ENCODE measurements at places on chromosomes 1 and 21. TPM values are rescaled to one million over a fixed set of nuclear protein-coding genes. Genes with fewer than 3 reads are reported as not detected.

DNA sequence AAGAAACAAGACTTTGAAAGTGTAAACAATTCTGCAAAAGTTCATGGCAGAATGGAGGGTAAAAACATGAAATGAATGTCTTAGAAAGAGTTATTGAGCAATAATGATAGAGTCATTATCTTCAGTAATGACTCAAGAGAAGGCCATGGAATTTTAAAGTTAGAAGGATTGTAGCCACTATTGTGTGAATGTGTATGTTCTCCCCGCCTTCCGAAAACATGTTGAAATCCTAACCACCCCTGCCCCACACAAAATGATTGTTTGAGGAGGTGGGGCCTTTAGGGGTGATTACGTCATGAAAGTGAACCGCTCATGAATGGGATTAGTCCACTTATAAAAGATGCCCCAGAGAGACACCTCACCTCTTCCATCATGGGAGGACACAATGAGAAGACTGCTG, 93.8 kb upstream of the CCDC190 start:
- DNase-seq: no peak

DNA sequence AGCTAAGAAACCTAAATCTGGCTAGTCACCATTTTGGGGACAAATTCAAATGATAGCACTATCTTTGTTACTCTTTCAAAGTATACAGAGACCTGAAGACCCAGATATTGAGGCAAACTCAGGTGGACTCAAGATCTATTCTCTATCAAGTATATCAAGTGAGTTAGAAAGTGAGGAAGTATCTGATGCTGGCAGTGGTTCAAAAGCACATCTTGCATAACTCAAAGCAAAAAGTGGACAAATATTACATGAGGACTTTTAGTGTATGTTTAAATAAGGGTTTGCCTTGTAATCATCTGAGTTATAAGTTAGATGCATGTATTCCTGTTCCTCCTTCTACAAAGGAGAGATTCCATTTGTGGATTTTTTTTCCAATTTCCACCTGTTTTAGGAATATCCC, 338.4 kb downstream of the DISC1 start:
- no peak for DNase-seq

GRCh38 chr1:1430114-1430982, 5.1 kb upstream of the VWA1 start:
- DNase-seq: peak; percentile 46

DNA sequence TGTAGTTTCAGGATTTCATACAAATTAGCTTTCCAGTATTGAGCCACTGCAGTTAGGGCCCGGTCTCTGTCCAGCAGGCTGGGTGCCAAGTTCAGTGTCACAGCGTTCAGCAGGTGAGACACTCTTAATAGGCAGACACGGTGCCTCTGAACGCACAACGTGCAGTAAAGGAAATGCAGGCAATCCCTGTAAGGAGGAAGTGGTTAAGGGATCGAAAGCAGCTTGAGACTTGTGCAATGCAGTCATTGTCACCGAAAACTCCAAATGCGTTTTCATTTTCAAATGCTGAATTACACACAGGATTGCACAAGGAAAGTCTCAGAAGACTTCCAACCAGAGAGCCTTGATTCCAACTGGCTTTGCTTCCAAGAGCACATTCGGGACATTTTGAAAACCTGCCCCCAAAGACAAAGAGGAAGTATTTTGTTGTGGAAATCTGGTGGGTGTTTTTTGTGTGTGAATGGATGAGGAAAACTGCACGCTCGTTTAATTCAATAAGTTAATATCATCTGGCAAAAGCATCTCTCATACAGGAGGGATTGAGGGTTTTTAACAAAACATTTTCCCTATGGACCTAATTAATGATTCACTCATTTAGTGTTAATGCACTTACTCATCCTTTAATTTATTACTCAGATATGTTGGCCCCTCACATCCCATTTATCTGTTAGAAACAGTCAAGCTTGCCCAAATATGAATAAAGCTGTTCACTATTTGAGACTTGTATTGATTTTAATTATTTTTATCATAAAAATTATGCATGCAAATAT, 61.6 kb downstream of the PTGS2 start:
- DNase-seq: peak; percentile 33

DNA sequence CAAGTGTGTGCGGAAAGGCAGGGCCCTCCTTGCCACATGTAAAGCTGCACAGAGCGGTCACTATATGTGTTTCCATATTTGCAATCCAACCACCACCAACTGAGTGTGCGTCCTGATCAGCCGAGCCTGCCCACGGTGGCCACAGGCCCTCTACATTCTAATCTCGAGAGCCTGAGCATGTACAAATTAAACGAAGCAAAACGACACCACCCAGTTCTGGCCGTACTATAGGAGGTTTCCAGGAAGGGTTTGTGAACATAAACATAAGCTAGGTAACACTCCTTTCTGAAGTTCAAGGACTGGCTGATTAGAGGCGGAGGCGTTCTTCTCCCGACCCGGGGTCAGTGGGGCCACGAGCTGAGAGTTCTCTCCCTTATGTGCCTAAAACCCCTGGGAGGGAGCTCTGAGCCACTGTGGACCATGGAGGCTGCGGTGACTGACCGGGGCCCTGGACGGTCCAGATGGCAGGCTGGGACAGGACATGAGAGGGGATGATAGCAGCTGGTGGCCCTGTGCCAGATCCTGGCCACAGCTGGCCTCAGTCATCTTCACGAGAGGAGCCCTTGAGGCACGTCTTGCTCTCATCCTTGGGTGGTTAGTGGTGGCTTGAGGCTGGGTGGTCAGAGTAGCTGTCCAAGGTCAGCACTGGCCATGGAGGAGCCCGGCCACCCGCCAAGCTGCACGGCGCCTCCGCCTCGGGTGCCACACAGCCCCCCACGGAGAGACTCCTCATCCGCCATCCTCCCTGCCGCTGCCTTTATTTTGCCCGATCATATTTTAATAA, 39.1 kb upstream of the TRAPPC10 start:
- no peak for DNase-seq

DNA sequence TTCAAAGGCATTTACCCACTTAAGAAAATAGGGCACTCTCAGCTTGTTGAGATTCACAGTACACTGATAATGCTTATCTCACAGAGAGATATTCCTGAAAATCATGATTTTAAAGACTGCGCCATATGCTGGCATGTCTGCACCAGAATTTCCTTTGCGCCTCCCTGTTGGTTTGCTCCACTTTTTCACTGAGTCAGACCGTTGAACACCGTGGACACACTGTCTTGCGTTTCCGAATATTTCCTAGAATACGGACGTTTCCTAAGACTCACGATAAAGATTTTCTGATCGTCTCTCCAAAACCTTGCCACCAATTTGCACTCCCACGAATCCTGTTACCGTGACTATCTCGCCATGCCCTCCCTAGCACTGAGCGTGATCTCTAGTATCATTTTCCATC, 497 bp upstream of the C1orf115 start:
- DNase-seq: no peak

DNA sequence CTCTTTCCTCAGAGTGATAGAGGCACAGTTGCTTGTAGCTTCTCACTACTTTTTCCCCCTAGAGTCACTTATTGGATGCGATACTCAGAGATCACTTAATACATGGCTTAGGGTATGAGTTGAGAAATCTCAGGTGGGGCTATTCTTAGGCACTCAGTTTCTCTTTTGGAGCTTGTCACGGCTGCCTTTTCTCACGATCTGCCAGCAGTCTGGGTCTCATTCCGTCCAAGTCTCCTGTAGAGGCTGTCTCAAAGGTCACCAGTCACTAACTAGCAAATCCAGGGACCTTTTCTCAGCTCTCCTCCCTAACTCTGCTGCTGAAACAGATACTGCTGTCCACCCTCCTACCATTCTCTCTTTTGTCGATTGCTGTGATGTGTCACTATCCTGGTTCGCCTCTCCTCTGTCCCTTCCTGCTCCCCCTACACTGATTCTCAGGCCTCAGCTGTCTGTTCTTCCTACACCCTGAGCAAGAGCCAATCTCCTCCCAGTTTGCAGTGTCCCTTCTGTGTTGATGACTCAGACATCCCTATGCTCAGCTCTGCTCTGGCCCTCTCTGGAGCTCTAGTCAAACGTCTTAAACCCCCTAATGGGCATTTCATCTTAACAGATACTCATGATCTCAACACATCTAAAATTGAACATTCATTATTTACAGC, 12.4 kb downstream of the ATP1A2 start:
- peak; percentile 90 for DNase-seq

DNA sequence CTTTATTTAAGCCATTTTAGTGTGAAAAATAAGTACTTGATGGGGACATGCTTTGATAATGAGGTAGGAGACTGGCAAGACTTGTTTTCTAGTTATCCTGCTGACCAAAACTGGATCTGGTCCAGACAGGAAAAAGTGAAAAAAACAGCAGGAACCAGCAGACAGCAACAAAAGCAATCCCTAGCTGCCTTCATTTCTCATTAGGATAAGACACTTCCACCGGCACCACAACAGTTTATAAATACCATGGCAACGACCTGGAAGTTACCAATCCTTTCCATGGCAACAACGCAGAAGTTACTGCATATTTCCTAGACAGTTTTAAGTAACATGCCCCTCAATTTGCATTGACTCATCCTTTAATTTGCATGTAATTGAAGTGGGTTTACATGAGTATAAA, 993.8 kb upstream of the NCAM2 start:
- DNase-seq: no peak

DNA sequence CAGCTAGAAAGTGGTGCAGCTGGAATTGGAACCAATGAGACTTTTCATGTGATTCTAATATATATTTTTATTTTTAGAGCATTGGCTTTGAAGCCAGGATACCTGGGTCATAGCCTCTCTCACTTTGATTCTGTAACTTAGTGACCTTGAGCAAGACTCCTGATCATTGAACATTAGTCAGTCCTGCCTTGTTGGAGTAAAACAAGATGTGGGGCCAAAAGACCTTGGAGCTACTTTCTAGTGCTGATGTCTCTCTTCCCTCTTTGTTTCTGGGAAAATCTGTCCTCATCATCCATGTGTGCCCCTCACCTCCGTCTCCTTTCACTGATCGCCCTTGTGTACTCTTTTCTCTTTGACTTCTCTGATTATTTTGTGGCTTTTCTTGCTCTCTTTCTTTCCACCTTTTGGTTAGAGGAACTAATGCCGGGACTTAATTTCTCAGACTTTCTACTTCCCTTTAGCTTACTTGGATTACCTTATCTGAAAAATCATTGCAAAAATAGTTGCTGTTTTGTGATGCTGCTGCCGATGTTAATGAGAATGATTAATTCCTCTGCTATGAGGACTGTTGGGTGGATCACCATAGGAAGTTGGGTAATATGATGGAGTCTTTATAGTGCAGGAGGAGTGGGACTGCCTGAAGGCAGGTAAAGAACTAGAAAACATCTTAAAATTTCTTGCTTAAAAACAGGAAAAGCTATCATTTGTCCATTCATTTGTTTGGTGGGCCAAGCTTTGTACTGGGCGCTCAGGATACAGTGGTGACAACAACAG, 72.0 kb downstream of the NOS1AP start:
- DNase-seq: peak; percentile 69

- no peak for DNase-seq
Observed at GRCh38 chr1:232510367-232511110, 119.4 kb downstream of the SIPA1L2 start.

DNA sequence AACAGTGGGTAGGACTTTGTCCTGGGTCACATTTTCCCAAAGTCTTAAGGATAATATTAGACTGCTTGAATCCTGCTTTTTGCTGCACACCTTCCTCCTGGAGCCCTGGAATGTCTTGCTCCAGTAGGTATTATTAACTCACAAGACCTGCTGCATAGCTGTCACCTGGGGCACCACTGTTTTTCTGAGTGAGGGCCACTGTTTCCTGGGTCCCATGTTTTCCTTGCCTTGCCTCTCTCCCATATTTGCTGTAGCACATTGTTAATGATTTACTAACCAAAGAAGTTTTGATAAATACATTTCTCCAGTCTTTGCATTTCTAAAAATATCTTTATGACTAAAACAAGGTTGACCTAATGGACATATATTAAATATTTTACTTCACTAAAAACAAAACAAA, 22.5 kb upstream of the FCAMR start:
- no peak for DNase-seq

- no peak for DNase-seq
Observed at GRCh38 chr1:209755926-209756614, at the start of gene TRAF3IP3. TSS of gene TRAF3IP3 (plus strand) at chr1:209756053. CDS start at chr1:209760040, 3,987 bp downstream.

GRCh38 chr21:36610201-36610600, 88.7 kb upstream of the SIM2 start:
- DNase-seq: no peak

GRCh38 chr1:78490861-78491450, at the start of gene PTGFR:
TSS of gene PTGFR (plus strand) at chr1:78490974. CDS start at chr1:78492744, 1,770 bp downstream.
- DNase-seq: peak; percentile 39

Gene C8A
- not detected for total RNA-seq

Gene IL19
- total RNA-seq: not detected

Gene GPATCH4
- 53.1 TPM for total RNA-seq

Gene MRPL9
- 275 TPM for total RNA-seq

Gene RALGPS2
- total RNA-seq: 16.5 TPM

Gene SRM
- total RNA-seq: 28.4 TPM
